Caudate nucleus (tissue), 63 donors: ENCODE measurements at places on chromosomes 7 and 10.

GRCh38 chr7:86844608-86845007, 200.9 kb downstream of the GRM3 start:
- no peak for DNase-seq

DNA sequence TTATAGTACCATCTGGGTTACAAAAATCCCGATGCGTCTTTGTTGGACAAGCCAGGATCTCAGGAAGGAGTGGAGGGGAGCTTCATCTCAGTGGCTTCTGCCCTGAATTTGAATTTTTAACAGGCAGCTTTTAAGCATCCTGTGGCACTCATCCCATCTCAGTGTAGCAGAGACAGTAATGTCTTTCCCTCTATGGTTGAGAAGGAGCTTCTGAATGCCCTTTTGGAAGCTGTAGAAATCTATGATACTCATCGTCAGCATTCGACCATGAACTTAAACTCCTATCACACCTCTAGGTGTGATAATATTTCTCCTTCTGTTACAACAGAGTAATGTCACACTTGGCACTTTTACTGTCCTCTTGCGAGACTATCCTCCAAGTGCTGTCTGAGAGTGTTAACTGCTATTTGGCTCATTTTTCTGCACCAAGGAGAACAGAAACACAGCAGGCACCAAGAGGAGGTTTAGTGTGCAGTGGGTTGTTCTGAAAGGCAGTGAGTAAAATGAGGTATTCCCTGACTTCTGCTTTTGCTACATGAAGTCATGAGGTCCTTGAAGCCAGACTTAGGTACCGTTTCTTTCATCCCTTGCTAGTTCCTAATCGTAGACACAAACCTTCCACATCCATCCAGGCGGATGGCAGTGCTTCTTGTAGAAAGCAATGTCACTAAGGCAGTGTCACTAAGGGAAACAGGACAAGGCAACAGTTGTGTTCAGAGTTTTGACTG, 177.4 kb downstream of the CELF2 start:
- DNase-seq = no peak

DNA sequence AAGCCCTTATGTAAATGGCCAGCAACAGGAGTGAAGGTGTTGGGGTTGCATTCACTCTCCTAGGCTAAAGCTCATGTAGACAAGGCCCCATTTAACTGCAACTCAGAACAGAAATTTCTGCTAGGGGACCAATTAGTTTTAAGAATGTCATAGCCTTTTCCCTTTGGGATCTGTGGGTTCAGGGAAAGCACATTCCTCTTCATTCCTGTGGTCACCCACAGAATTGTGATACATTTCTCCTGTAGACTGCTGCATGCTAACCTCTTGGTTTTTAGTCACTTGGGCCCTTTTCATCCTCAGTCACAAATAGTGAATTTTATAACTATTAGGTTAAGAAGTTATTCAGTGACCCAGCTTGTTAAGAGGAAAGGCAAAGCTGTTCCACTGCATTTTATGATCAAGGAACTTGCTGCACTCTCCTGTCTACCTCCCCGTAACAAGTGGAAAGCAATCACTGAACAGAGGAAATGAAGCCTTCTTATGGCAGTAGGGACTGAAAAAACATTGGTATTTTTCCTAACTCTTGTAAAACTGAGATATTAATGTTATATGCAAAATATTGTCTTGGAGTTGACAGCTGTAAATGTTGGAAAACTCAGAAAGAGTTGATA, 124.9 kb downstream of the SND1 start:
- DNase-seq = no peak

DNA sequence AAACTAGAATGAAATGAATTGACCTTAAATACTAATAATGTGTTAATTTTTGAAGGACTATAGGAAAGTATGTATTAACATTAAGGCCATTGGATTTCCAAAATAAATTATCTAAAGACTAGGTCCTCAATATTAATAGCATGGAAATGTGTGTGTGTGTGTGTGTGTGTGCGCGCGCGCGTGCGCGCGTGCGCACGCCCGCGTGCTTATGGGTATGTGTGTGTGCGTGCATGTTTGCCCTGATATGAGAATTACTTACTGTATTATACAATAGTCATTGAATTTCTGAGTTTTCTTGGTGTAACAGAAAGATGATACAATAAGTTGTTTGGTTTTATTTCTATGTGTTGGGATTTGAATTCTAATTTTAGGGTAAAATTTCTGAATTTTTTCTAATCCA, 205.9 kb downstream of the BICC1 start:
- no peak for DNase-seq

- DNase-seq = no peak
Measured at GRCh38 chr10:1938317-1938716, 201.0 kb upstream of the ADARB2 start.

GRCh38 chr7:155825336-155825735, 13.1 kb upstream of the SHH start:
- no peak for DNase-seq

DNA sequence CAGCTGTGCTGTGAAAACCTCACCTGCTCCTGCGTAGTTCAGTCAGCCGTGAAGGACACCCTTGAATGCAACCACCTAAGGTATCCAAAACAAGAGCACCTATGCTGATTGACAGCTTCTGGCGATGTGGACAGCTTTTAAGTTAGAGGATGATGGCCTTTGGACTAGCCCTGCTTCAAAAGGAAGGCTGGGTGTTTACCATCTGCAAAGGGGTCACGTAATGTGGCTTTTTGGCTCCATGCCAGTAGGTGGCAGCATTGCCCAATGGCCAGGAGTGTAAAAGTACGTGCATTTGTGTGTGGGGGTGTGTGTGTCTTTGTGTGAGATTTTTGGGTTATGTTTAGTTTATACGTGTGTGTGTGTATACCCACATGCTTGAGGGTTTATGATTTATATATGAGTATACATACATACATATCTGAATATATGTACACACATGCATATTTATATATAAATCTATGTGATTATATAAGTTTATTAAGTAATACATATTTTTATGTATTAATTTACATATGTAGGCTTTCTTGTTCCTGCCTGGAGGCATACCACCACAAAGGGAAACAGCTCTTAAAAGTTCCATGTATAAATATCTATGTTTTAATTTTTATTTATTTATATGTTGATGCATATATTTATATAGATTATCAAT, 236.3 kb upstream of the ANKRD30A start:
- peak; percentile 12 for DNase-seq

DNA sequence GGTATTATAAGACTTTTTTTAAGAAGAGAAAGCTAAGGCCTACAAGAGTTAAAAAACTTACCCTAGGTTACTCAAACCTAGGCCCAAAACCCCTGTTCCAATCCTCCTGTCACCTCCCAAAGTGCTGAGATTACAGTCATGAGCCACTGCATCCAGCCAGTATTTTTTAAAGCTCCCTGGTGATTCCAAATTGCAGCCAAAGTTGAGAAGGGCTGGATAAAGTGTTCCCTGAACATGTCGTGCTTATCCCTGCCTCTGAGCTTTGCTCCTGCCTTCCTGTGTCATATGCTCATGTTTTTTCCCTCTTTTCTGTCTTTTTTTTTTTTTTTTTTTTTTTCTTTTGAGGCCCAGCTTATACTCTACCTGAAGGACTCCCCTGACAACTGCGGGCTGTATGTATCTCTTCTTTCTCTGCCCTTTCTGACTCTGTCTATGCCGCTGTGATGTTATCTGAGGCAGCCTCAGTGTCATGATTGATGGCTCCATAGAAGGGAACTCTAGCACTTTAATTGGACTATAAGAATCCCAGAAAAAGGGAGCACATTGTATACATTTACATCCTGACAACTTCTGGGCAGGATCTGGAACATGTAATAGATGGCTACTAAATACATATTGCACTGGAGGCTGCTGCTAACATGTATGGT, 8.0 kb downstream of the AKR1B10 start:
- no peak for DNase-seq
